Activated CD8-positive, alpha-beta memory T cell treated with anti-CD3 and anti-CD28 coated beads, Interleukin-2, amount 50 U/mL, for 4 hours (primary cell): ENCODE measurements at places on chromosomes 16 and 17.

DNA sequence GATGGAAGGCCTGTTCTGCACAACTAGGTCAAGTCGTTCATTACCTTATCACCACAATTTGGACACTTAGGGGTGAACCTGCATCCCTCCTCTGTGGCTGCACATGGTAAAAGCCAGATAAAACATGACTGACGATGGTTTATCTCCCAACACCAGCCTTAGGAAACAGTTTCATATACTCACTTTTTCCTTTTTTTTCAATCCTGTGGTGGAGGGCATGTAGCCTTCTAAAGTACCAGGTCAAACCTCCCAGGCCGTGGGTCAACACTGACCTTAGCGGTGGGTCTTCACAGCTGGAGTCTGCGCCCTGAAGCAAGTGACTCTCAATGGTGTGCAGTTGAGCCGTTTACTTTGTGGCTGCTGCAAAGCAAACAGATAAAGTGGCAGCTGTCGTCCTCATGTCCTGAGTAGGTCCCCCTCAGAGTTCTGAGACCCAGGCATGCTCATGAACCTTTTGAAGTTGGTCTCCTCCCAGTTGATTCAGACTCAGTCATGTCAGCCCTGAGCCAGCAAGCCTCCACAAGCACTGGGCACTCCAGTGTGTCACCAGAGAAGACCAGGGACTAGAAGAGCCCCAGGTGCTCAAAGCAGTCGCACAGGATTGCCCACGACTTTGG lies 5.9 kb downstream of the FAHD1 start:
- DNase-seq = no peak

DNA sequence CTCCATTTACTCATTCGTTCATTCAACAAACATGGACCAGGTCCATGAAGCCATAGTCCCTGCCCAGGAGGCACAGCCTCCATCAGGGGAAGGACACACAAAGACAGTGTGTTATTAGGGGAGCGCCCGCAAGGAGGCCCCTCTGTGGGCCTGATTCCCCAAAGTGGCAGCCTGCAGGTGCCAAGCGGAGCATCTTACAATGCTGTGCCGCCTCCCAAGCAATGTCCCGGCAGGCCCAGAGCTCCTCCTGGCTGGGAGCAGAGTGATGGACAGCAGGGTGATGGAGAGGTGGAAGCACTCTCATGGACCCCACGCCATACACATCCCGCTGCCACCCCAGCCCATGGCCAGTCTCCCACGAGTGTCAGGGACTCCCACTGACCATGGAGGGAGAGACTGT lies 25.8 kb downstream of the TRPV1 start:
- DNase-seq = no peak

DNA sequence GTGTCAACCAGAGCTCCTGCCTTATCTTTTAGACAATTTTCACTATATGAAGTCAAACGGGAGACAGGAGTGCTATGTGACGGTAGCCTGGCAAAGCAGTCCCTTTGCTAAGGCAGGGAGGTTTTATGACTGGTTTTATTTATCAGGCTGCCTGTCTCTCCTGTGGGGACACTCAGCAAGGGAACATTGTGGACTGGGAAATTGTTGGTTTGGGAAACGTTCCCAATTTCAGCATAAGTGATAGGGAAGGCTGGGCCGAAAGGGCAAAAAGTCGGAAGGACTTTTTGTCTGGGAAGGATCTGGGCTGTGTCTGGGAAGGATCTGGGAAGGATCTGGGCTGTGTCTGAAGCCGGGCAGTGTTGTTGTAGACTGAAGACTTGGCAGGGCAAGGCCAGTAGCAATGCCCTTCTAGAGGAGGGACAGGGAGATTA lies 211.2 kb downstream of the PARN start:
- DNase-seq = no peak

GRCh38 chr16:88974080-88974915 lies 2.7 kb downstream of the CBFA2T3 start:
- DNase-seq = no peak

DNA sequence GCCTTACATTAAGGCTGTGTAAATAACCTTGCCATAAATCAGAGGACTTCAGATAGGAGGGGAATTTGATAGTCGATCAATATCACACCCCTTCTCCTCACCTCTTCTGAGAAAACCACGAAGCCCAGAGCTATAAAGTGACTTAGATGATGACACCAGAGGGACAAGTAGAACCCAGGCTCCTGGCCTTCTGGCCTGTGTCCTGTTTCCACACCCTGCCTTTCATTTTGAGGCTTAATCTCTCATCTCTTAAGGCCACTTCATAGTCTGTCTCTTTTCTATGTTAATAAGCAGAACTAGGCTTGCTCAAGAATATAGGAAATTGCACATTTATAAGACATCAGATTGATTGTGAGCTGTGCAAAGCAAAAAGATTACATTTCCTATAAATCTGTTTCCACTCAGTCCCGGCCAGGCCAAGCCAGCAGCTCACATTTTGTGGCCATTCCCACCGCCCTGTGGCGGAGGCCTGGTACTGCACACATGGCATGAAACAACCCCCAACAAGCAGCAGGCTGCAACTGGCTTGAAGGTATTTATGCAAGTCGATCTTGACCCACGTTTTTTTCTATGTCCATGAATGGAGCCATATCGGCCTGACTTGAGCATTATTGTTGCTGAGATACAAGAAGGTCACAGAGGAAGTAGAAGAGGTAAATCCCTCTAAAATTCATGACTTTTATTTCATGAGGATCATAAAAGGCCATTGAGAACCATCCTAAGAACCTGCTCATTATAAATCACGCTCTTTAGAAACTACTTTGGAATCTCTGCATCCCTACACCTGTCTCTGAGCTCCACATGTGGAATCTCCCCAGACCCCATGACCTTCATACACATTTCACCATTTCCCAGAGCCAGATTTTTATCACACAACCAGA lies 93.7 kb downstream of the PMP22 start:
- peak; percentile 17 for DNase-seq

DNA sequence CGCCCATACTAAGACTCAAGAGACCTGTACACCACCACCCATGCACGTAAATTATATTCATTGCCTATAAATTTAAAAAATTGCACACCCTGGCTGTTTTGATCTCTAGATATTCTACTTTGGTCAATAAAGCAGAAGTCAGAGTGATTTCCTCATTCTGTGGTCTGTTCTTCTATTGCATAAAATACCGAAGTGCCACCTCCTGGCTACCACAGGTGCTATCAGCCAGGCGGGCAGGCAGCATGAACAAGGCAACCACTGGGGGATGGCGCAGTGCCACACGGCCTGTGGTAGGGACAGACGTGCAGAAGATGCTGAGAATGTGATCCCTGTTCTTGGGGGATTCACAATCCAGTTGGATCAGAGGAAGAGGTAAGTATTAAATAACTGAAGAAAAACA lies 122.3 kb downstream of the CDK5R1 start:
- DNase-seq = peak; percentile 66

DNA sequence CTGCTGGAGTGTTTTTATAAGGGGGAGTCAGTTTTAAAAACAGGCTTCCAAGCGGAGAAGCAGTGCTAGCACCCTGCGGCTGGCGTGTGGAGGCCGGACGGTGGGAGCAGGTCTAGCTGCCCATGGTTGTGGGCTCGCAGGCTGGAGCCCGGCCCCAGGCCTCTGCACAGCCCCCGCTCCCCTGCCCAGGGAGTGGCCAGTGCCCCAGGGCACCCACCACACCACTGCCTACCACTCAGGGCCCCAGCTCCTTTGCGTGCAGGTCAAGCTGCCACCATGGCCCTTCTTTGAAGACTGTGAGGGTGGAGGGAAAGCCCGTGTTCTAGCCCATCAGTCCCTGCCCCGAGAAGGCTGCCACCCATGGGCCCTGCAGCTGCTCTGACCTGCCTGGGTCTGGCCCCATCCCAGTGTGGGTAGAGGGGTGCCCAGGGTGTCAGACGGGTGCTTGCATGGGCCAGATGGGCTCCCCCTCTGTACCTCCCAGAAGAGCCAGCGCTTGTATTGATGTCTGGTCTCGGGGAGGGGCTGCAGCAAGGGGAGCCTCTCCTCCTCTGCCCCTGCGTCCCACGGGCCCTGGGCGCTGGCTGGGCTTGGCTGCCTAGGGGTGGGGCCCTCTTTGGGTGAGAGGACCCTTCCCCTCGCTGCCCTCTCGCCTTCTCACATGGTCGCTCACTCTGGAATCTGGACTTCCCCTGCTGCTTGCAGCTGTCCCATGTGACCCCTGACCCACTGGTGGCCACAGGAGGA lies 1.5 kb upstream of the NUDT16L1 start:
- no peak for DNase-seq

GRCh38 chr16:48064971-48065370 lies 90.8 kb downstream of the ABCC12 start:
- no peak for DNase-seq
